ENCODE measurements at places on chromosomes 5 and 9. TPM values are rescaled to one million over a fixed set of nuclear protein-coding genes. Genes with fewer than 3 reads are reported as not detected.

Gene UHRF2
- total RNA-seq, result 56.2 TPM

Gene THBS4
- total RNA-seq, result 1.5 TPM

Gene FGF10
- total RNA-seq, result 110 TPM

Gene TGFBR1
- 63.9 TPM for total RNA-seq

Gene IER5L
- 71.5 TPM for total RNA-seq

Gene DOLPP1
- 4.9 TPM for total RNA-seq

Gene HMHB1
- total RNA-seq, result not detected

Gene SLC46A2
- not detected for total RNA-seq
